ENCODE measurements at places on chromosomes 6 and 20.
A peak's percentile ranks its signal among the peaks of the same experiment; 100 is the strongest.

DNA sequence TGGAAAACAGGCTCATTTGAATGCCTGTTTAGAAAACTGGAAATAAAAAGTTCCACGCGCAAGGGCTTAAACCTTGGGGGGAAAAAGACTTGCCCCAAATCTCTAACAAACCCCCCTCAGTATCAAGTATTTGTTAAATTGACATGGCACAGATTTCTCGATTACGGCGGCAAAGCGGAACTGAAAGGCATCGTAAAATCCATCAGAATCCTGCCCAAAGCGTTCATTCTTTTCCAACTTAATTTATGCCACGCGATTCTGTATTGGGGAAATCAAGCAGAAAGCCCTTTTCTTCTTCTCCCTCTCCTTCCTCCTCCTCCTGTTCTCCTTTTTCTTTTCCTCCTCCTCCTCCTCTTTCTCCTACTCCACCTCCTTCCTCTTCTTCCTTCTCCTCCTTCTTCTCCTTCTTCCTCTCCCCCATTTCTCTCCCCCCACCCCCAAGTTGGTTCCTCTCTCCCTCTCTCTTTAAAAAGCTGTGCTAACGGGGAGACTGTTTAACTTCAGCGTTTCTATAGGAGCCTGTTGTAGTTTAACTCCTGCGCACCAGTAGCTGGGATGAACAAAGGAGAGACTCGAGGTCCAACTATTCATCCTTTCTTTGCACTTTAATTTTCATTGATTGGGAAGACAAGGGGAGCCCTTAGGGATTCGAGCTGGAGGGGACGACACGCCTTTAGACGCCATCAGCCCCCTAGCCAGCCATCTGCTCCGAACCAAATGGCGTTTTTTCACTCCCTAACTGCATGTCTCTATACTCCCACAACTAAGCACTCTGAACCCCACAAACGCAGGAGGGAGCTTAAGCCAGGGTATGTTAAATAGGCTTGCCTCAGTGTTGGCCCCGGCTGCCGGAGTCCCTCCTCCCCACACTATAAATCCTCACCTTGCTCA is 2.7 kb upstream of the DLL1 start:
- DNase-seq, result peak; percentile 30

DNA sequence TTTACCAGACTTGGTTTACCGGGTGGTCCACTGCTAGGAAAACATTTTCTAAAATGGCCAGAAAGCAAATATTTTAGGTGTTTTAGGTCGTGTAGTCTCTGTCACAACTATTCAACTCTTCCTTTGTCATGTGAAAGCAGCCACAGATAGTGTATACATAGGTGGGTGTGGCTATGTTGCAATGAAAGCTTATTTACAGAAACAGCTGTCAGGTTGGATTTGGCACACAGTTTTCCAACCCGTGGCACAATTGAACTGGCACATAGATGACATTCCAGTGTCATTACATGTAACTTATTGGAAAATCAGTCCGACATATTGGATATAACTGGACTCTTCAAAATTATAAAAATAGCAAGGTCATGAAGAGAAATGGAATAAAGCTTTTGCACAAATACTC is 68.9 kb upstream of the KCNQ5 start:
- peak; percentile 82 for DNase-seq

- no peak for DNase-seq
Measured at GRCh38 chr6:113694278-113695077, 162.7 kb upstream of the MARCKS start.

- DNase-seq, result no peak
Measured at GRCh38 chr20:53872561-53873229, 197.7 kb downstream of the BCAS1 start.
